GM12892 (cell line): ENCODE measurements at places on chromosomes 12 and 14.

DNA sequence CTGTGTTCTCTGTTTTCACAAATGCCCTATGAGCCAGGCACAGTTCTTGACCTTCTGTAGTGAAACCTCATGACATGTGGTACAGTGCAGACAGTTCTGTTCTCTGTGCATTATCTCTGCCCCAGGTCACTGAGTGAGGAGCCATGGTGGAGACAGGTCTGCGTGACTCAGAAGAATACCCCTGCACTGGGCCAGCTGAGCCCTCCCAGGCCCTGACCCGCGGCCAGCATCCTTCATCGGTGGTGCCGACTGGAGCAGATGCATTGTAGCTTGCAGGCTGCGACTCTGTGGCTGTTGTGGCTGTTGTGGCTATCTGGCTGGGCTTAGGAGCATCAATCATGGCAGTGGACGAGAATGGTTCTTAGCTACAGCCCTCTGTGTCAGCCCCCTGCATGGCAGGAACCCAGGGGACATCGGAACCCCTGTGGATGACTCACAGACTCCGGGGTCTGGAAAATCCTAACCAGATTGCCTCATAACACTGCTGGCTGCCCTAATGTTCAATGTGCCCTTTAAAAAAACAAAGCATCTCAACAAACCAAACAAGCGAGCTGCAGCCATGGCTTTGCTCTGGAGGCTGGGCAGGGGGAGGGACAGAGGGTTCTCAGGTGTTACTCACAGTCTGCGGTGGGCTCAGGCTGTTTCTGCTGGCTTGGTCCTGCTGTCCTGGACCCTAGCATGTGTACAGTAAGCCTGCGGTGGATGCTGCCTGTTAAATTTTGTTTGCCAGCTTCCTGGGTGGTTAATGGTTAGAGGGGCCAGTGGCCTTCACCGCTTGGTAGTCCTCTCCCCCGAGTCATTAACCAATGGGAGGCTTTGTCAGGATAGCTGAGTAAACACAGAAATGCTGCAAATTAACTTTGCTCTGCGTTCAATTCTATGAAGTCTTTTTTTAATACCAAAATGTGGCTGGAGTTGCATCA, at the start of gene SERPINA6:
SERPINA6 (minus strand) TSS at position 689 of the 923 bp plus-strand sequence. CDS start 8,688 bp downstream, outside the sequence.
- DNase-seq: no peak

DNA sequence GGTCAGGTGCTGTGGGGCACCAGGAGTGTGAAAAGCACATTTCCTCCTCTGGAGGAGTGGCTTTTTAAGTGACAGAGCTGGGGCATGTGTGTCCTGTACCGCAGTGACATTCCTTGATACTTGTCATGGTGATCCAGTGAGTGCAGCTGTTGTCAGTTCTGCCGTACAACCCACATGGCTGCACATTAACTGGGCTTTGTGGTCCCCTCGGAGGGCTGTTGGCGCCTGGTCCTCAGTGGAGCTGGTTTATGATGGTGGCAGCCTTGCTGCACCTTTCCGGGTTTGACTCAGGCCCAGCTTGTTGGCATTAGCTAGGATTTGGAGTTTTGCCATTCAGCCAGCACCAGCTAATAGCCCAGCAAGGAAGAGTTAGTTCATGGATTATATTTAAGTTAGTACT, 77.0 kb downstream of the SLC25A47 start:
- no peak for DNase-seq

- DNase-seq: no peak
Measured at GRCh38 chr12:27324530-27324929, 8.1 kb upstream of the BMAL2 start.

- DNase-seq: no peak
Measured at GRCh38 chr14:100241279-100241678, 2.3 kb downstream of the YY1 start.

- no peak for DNase-seq
Measured at GRCh38 chr12:41486718-41487117, 298.6 kb downstream of the PDZRN4 start.

GRCh38 chr14:100802766-100803165, 23.2 kb upstream of the MEG3 start:
- no peak for DNase-seq

DNA sequence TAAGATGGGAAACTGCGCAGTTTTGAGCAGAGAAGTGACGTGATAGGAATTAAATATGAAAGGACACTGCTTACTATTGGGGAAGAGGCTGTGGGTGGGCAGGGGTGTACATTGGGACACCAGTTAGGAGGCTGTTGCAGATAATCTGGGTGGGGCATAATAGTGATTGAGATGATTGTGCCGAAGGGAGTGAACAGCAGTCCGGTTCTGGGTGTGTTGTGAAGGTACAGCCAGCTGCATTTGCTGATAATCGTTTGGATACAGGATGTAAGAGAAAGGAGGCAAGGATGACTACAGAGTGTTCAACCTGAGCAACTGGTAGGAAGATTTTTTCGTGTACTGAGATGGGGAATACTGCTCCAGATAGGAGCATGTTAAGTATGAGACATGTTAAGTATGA, 205.2 kb upstream of the NEDD1 start:
- no peak for DNase-seq

DNA sequence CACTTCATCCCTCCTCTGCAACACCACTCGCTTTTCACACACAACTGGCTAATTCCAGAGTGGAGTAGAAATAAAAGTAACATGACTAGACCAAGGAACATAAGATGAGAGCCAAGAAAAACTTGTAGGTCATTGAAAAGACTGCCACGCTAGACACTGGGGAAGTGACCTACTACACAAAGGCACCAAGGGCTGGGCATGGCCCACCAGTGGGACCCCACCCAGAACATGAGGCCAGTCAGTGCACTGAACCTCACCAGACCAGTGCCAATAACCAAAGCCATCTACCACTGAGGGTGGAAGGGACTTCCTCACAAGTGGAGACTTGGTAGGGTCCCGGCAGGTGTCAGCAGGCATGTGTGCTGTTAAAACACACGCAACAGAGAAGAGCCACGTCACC, 19.7 kb downstream of the FBLN5 start:
- no peak for DNase-seq

DNA sequence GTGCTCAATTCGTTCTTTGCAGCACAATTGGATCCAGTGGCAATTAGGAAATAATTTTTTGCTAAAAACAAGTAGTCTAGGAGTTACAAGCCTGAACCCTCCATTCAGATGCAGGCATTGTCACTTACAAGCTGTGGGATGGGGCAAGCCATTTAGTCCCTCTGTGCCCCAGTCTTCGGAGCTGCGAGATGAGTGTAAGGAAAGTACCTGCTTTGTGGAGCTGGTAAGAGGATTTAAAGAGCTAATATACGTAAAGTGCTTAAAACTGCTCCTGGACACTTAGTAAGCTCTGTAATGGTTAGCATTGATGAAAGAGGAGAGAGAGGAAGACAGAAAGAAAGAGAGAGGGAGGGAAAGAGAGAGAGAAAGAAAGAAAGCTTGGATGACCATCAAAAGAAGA, 112.5 kb downstream of the LGMN start:
- DNase-seq: no peak

DNA sequence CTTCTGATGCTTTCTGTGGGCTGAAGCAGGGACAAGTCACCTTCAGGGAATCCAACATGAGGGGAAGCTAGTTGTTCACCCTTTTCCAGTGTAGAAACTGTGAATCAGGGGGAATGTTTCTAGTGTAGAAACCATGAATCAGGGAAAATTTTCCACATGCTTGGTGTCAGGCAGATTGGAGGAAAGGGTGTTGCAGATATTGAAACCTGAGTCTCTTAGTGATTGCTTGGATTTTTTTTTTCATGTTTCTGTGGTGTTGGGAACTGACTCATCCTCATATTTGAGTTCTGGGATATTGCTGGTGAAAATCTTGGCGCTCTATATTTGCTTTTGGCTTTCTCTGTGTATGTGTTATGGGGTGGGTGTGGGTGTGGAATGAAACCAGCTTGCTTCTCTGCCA, 144.5 kb upstream of the FBXO33 start:
- DNase-seq: no peak

- no peak for DNase-seq
Measured at GRCh38 chr12:57434517-57435223, at the start of gene INHBC. INHBC (plus strand) TSS chr12:57434784; CDS start chr12:57434887, 103 bp downstream.

DNA sequence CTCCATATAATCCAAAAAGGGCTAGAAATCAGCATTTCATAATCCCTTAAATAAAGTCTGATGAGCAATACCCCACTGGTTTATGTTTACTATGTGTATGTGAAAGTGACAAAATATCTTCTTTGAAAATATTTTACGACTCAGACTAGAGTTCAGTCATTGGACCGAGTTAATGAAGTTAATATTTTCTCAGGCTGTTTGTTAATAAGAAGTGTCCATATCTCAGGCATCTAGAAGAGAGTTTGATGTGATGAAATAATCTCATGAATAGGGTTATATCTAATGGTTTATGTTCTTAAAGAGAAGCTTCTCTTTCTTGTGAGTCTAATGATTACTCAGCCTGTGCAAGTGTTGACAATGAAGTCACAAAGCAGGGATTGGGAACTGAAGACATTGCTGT, 51.8 kb downstream of the WIF1 start:
- no peak for DNase-seq

DNA sequence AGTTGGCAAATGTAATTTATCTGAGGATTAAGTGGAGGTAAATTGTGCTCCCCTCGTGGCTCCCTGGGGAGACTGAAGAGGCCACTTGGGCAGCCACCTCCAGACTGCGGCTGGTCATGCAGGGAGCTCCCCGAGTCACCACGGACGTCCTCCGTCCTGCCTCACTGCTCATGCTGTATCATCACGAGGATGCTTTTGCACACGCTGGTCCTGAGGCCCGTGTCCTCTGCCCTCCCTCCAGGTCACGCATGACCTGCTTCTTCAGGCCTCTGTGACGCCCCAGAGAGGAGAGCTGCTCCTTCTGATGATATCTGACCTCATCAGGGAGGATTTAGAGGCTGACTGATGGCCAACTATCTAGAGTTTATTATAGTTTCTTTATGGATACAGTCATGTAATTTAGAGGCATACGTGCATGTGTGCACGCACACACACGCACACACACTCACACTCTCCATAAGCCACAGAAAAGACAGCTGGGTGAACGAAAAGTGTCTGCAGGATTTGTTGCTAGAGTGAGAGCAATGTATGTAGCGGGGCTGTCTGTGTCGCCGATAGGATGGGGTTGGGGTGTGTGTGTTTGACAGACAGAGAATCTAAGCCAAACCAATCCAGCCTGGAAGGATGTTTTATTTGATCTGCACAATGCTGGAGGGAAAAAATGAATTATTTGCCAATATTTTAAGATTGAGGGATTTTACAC, 160.0 kb downstream of the ADGRD1 start:
- DNase-seq: no peak

DNA sequence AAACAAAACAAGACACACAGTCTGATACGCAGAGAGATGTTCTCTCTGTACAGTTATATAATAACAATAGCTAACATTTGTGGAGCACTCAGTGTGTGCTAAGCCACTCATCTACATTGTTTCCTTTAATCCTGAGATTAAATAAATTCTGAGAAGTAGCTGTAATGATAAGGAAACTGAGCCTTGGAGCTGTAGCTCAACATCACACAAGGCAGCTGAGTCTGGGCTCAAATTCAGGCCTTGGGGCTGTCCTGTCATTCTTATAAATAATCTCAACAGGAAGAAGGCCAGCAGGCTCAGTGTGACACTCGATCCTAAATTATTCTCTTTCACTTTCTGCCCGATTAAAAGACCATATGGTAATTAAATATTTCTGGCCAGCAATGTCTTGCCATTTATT, 24.5 kb downstream of the CDKN1B start:
- DNase-seq: no peak

GRCh38 chr12:127304751-127305725, 961.9 kb upstream of the TMEM132C start:
- no peak for DNase-seq

DNA sequence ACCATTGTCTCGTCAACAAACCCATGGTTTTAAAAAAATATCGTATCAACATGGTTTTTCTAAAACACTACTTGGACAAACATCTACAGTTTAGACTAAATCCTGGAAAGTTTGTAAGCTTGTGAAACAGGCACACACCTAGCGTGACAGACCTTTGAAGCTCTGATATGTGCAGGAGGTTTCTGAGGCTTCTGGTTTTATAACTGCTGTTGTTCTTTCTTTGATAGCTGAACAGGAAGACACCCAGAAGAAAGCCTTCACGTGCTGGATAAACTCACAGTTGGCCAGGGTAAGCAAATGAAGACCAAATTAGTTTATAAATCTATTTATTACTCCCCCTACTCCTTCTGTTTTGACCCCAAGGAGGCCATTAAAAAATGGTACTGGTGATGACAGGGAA, 87.6 kb downstream of the SYNE2 start:
- DNase-seq: no peak

GRCh38 chr12:68499616-68500015, 111.1 kb upstream of the RAP1B start:
- no peak for DNase-seq

- no peak for DNase-seq
Measured at GRCh38 chr12:12449533-12450025, 92.7 kb downstream of the BORCS5 start.

DNA sequence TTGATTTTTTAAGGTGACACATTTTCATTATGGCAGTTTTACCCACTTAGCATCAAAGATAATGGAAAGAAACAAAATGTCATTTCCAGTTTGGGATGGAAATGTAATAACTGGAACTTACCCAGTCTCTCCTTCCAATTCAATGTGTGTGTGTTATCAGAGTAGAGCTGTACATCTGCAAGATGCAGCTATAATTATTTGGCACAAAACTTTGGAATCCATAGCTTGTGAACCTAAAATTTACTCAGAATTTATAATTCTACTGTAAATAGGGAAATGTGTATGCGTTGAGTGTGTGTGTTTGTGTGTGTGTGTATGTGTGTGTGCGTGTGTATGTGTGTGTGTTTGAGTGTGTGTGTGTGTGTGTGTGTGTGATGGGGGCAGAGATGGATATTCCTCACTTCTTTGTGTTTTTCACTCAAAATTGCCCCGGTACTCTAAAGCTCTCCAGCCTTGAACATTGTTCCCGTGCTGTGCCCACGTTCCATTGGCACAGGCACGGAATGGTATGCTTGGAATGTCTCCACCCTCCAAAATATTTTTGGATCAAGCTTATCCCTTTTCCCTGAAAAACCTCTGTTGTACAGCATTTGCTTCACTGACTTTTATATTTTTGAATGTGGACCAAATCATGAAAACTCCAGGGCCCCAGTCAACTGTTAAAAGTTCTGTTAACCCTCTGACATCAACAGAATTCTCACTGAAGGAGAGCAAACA, 150.2 kb upstream of the BMP4 start:
- no peak for DNase-seq

DNA sequence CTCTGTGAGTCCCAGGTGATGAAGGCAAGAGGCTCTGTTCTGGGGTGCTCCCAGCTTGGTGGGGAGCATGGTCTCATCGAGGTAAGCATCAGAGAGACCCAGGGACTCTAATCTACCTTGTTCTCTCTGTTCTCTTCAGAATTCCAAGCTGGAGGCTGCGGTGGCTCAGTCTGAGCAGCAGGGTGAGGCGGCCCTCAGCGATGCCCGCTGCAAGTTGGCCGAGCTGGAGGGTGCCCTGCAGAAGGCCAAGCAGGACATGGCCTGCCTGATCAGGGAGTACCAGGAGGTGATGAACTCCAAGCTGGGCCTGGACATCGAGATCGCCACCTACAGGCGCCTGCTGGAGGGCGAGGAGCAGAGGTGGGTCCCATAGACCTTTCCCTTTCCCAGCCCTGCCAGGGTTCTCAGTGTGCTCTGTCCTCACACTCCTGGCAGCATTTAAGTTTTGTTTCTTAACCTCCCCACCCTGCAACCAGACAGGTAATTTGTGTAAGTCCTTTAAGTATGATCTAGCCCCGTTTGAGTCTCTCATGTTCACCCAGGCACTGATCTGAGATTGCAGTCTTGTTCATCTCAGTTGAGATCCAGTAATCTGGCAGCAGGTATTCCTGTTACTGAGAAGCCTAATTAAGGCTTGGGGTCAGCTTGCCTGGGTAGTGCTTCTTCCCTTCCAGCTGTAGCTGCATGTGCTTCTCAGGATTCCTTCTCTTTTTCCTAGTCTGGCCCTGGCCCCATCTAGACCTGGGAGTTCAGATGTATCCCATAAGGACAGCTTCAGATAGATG, 14.8 kb upstream of the KRT81 start:
- DNase-seq: no peak
